ENCODE measurements at places on chromosomes 12 and 14. TPM values are rescaled to one million over a fixed set of nuclear protein-coding genes. Genes with fewer than 3 reads are reported as not detected.

- DNase-seq: no peak
Observed at GRCh38 chr12:47843226-47843980, 23.7 kb upstream of the HDAC7 start.

DNA sequence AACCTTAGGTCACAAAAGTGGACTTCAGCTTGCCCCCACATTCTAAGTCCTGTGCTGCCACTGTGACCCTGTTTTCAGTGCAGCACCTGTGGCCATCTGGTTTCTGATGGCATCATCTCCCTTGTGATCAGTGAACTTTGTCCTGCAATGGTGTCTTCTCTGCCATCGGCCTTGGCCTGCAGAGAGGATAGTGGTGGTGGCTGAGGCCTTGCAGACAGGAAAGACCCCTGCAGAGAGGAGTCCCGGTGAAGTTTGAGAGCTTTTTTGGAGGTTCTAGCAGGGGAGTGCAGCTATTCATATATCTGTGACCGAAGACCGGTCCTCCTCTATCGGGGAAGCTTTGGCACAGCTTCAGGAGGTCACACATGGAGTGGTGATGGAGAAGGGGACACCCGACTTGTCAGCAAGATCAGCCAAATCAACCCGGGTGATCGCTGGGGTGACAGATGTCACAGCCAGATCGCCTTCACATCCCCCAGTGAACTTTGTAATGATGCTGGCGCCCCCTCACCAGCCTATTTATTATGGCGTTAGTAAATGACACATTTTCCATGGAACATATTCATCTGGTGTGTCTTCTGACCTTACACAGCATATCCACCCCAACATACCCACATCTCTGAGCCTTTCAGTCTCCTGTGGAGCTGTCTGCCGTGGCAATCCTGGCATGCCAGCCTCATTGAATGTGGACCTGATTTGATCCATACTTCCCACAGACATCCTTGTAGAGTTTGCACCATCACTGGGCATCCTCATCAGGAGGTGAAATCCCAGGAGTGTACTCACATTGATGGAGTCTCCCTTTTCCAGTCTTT is 136.1 kb downstream of the PAPOLA start:
- DNase-seq: peak; percentile 30

DNA sequence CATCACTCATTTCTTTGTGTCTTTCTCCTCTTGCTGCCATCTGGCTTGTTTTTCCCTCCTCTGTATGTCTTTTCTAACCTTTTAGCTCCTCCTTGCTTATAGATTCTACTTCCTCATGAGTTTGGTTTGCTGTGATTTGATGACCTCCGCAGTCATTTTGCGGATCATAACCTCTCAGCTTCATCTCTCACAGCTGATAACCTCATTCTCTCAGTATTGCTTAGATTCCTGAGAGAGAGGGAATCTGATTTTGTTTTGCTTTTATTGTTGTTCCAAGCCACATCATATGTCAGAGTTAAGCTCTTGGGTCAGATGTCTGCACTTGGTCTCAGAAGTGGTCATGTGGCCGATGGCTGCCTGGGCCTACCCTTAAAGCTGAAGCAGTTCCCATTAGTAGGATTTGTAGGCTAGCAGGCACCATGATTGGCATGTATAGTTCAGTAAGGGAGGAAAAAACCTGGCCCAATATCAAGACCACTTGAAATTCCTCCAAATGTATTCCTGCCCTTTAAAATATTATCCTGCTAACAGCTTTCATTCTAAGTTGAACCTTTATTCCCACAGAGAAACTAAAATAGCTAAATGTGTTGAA is 13.5 kb downstream of the ZNF664 start:
- DNase-seq: no peak

DNA sequence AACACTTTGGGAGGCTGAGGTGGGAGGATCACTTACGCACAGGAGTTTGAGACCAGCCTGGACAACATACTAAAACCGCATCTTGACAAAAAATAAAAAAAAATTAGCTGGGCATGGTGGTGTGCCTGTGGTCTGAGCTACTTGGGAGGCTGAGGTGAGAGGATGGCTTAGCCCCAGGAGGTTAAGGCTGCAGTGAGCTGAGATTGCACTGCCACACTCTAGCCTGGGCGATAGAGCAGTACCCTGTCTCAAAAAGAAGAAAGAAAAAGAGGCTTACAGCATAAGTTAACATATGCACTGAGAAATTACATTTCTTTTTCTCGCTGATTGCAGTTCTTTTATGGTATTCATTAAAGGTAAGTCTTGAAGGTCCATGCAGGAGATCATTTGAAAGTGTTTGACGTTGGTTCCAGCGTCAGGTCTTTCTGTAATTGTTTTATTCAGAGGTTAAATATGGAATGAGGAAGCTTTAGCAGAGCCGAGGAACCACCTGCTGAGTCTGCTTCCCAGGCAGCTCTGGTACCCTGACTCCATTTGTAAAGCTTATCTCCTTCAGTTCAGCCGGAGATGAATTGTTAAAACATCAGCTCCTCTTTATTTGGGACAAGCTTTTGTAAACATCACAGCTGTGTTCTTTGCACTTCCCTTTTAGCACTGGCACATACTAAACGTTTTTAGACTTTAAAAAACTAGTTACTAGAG is 18.5 kb downstream of the SFSWAP start:
- DNase-seq: no peak

GRCh38 chr12:121301876-121302275 is 5.4 kb upstream of the CAMKK2 start:
- no peak for DNase-seq

DNA sequence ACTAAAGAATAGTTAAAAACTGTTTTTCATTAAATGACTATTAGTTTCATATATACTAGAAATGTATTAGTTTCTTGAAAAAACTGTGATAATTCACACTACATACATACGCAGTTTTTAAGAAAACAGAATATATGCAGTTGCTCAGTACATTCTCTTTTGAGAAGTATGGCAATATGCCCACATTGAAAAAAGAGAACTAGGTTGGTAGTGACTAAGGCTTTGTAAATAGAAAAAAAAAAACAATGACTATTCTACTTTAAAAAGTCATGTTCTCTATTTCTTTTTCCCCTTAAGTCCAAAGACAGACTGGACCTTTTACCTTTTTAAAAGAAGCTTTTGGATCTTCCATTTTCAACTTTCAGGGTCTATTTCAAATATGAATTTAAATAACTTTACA is 25.0 kb downstream of the SNX6 start:
- no peak for DNase-seq

- no peak for DNase-seq
Observed at GRCh38 chr14:20711685-20712084, 23.1 kb downstream of the ANG start.

GRCh38 chr12:25800101-25800500 is 158.4 kb upstream of the RASSF8 start:
- no peak for DNase-seq

DNA sequence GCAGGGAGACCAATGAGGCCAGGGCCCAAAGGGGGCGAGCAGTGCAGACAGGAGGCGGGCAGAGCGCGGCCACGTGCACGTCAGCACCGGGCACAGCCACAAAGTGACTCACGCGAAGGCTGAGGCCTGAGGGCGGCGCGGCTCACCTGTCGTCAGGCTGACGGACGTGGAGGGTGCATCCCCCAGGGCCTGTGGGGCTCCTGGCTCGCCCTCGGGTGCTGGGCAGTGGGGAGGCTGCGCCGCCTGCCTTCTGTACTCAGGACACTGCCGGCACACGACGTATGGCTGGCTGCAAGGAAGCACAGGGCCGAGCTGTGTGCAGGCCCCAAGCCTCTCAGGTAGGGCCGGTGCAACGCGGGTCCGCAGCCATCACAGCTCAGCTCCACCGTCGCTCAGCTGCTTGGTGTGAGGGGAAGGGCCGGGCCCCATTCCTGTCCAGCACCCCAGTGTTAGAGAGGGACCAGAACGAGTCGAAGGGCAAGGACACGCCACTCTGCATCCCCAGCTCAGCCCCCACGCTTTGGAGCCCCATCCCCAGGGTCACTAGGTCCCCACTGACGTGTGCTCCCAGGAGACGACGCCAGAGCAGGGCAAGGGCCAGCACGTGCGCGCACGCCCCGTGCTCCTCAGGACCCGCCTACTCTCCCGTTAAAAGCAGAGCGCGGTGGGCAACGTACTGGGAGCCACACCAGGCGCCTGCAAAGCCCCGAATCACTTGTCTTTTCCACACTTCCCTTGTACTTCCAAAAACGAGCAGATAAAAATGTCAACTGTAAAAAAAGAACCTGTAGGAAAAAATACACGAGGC is 24.8 kb upstream of the GOLGA3 start:
- DNase-seq: no peak

FIGNL2 gene
- total RNA-seq: 0.91 TPM

TGM1 gene
- 7.7 TPM for total RNA-seq

PDE3A gene
- 6.5 TPM for total RNA-seq

TSPAN19 gene
- total RNA-seq: not detected

GAS2L3 gene
- total RNA-seq: 6.0 TPM

RASSF3 gene
- total RNA-seq: 42.6 TPM
